ENCODE measurements at places on chromosomes 2 and 18.

GRCh38 chr2:172153156-172153555 is 50.5 kb upstream of the DLX2 start:
- DNase-seq, result no peak

DNA sequence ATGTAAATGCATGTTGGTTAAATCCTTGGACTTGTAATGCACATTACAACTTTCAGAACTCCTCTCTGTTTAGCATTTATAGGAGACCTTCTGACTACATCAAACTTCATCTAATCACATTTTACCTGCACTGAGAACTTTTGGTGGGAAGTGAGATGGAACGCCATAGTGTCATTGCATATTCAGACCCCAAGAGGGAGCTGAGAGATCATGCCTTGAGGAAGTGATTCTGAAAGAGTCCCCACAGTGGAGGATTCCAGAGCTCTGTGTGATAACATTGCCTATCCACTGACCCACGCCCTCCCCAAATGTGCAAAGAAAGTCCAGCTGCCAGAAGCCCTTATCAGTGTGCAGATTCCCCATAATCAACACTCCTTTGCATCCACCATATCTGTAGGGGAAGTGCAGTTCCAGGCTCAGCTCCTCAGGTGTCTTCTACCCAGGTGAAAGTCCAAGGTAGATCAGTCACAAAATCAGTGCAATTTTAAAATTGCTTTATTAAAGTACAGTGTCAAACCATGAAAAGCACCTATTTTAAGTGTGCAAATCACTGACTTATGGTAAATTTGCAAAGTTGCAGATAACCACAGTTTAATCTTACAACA is 212.4 kb downstream of the RPIA start:
- DNase-seq, result no peak

DNA sequence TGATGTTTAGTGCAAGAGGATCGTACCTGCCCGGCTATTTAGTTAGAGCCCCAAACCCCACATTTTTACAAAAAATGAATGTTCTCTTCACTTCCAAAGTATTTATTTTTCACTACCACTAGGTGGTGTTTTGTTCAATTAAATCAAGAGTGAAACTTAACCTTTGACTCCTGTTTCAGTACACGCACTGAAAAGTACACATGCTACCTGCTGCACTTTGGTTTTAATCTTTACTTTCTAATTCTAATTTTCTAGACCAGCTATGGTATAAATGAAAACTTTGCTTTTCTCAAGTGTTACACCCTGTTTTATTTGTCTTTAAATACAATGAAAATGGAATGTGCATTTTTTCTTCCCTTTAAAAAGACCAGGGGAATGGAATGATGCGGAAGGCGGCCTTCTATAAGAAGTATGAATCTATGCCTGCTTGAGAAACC is 31.4 kb upstream of the CHN1 start:
- no peak for DNase-seq

DNA sequence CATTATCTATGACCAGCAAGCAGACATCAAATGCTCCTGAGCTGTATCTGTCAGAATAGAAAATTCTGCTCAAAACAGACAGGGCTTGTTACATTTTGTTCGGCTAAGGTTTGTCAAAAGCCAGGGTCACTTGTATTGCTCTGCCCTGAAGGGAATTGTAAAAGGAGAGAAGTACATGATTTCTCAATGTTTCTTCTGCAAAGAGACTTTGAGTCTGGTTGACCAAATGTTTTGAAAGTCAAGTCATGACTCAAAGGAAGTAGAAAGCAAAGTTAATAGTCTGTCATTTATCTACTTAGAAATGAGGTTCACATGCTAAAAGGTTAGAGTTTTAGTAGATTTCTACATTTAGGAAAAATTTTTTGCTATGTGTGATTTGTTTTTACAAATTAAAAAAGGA is 1624.1 kb upstream of the ZEB2 start:
- no peak for DNase-seq

- DNase-seq, result no peak
Measured at GRCh38 chr2:14255135-14255820, 377.2 kb upstream of the LRATD1 start.

DNA sequence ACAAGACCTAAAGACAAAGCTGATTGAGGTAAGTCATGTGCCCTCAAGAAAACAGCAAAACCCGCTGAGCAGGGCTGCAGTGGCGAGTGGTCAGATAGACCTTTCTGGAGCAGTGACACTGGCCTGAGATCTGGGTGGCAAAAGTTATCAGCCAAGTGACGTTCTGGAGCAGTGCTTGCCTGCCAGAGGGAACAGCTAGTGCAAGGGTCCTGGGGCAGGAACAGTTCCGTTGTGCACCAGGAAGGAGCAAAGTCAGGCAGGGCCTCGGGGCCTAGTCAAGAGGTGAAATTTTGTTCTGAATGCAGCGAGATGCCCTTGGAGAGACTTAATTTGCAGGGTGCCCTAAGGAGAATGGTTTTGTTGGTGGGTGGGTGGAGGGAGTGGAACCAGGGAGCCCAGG is 67.0 kb downstream of the SH3BP4 start:
- no peak for DNase-seq

DNA sequence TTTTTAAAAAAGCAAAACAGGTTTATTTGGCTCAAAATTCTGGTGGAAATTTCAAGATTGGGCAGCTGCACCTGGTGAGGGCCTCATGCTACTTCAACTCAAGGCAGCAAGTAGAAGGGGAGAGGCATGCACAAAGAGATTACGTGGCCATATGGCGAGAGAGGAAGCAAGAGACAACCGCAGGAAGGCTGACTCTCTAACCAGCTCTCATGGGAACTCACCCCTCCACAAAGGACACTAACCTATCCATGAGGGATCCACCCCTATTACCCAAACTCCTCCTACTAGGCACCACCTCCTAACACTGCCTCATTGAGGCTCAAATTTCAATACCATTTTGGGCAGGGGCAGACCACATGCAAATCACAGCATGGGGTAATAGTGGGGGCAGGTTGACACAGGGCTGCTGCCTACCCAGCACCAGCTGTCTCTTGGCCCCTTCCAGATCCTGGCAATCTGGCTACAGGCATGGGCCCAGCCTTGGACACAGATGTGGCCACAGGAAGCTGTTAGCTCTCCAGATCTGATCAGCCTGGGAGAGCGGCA is 2.0 kb upstream of the CAPN10 start:
- no peak for DNase-seq
